ENCODE measurements at places on chromosomes 1 and 21.

GRCh38 chr21:36901575-36901974, 64.9 kb downstream of the HLCS start:
- DNase-seq, result no peak

DNA sequence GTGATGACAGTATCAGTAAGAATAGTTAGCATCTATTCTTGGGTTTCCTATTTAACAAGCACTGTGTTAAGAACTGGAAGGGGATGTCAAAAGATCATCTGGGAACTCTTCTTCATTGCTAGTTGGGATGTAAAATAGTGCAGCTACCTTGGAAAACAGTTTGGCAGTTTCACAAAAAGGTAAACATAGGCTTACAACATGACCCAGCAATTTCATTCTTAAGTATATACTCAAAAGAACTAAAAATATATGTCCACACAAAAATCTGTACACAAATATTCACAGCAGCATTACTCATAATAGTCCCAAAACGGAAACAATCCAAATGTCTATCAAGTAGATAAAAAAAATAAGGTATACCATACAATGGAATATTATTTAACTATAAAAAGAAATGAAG, 45.7 kb downstream of the DIPK1A start:
- no peak for DNase-seq

- no peak for DNase-seq
These were observed 294.9 kb upstream of the DEPDC1 start for GRCh38 chr1:68791800-68792199.

- no peak for DNase-seq
These were observed 5.2 kb upstream of the SH2D2A start for GRCh38 chr1:156821801-156822200.
